ENCODE measurements at places on chromosomes 6 and 20. TPM values are rescaled to one million over a fixed set of nuclear protein-coding genes. Genes with fewer than 3 reads are reported as not detected.

- ATAC-seq, result no peak
Measured at GRCh38 chr6:132115714-132116366, 164.7 kb upstream of the CCN2 start.

GRCh38 chr20:50379049-50379990, 130.9 kb upstream of the PTPN1 start:
- ATAC-seq, result no peak

Gene DDO
- total RNA-seq, result 0.08 TPM

GRCh38 chr6:149913085-149913484, 9.8 kb downstream of the RAET1G start:
- ATAC-seq, result no peak

GRCh38 chr20:2606507-2607006, 45.9 kb upstream of the NOP56 start:
- ATAC-seq, result no peak

GRCh38 chr6:122614303-122614702, 4.1 kb downstream of the PKIB start:
- no peak for ATAC-seq

GRCh38 chr6:157268396-157268795, 54.9 kb downstream of the TMEM242 start:
- no peak for ATAC-seq

GRCh38 chr6:41723530-41724227, 11.7 kb downstream of the TFEB start:
- peak; percentile 92 for ATAC-seq

- peak; percentile 37 for ATAC-seq
Measured at GRCh38 chr6:113120582-113121285, 736.4 kb upstream of the MARCKS start.

Gene TDRD6
- total RNA-seq, result 0.08 TPM

DNA sequence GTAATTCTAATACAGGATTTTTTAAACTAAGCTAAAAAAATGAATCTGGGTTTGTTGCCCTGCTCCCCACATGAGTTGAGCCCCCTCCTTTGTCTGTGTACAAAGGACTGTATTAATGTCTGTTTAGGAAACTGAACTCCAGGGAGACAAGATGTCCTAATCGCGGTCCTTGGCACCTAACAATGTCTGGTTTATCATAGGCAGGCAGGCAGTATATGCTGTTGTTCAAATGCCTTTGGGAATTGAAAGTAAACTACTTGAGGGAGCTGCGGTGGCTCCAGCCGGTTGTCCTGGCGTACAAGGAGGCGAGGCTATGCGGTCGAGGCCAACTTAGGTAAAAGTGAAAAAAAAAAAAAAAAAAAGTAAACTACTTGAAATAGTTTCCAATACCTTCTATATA, 98.5 kb downstream of the TULP4 start:
- no peak for ATAC-seq

DNA sequence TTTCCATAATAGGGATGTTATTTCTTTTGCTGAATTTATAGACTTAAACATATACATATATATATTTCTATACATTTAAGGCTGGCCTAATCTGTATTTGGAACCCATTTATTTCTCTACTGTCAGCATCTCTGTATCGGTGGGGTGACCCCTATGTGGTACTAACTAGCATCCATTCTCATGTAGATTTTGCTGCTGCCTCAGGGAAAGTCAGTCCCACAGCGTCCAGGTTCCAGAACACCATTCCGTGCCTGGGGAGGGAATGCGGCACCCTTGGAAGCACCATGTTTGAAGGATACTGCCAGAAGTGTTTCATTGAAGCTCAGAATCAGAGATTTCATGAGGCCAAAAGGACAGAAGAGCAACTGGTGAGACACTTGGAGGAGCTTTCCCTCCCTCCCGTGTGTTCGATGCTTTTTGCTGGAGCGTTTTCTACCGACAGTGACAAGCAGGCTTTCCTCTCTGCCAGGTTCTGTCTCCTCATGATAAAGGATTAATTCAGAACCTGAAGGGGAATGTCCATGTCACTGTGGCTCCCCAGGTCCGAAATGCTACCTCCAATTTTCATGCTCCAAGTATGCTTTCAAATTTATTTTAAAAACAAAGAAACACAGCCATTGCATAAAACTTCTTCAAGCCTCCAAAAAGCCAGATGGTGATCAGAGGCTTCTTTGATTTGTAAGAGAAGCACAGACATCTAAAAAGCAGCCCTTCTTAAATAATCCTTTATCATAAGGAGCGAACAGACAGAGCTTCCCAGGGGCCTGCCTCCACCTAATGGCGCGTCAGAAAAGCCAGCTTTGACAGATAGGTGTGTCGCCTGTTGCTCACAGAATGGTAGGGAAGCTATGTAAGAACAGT, 13.1 kb downstream of the TNFAIP3 start:
- no peak for ATAC-seq

Gene PLA2G7
- 0.32 TPM for total RNA-seq

Gene SLC13A3
- total RNA-seq, result 0.92 TPM

Gene MAVS
- 18.8 TPM for total RNA-seq

Gene ULBP3
- total RNA-seq, result 3.8 TPM

Gene SLC35F1
- total RNA-seq, result not detected

DNA sequence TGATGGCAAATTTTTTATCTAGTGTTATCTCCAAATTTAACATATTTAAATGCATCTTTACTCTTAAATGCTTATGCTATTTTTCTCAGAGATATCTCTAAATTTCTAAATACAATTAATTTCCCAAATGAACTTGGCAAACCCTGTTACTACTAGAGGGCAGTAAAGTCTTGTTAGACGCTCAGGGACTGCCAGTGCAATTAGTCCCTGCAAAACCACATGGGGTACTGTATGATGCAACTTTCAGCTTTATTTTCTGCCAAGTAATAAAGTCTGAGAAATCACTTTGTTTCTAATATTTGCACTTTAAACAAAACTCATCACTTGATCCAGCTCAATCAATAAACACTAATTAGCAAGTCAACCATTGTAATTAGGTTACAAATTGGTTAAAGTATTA, 76.0 kb upstream of the ADGRB3 start:
- ATAC-seq, result no peak

Gene TFAP2D
- total RNA-seq, result not detected

Gene DACT2
- 0.44 TPM for total RNA-seq

Gene GRM1
- total RNA-seq, result not detected

DNA sequence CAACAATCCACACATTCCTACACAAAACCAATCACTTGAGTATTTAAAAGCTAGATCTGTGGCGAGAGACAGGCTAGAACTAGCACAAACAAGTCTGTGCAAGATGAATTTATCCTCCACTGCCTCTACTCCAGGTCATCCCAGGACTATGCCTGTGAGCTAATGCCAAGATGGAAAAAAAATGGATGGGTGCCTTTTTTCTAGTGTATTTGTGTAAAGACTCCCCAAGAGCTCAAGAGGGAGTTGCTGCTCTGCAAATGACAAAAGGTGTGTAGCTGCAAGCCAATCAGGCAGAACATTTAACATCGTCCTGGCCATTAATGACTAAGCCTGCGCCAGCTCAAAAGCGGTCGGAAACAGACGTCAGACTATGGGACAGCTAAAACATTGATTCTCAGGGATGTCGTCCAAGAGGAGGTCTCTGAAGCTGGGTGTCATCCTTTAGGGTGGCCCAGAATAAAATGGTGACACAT, 21.9 kb downstream of the ATXN1 start:
- peak; percentile 87 for ATAC-seq

Gene NKAIN4
- total RNA-seq, result not detected

- ATAC-seq, result no peak
Measured at GRCh38 chr6:38774929-38775707, 60.0 kb downstream of the DNAH8 start.

Gene NPEPL1
- total RNA-seq, result 21.9 TPM

DNA sequence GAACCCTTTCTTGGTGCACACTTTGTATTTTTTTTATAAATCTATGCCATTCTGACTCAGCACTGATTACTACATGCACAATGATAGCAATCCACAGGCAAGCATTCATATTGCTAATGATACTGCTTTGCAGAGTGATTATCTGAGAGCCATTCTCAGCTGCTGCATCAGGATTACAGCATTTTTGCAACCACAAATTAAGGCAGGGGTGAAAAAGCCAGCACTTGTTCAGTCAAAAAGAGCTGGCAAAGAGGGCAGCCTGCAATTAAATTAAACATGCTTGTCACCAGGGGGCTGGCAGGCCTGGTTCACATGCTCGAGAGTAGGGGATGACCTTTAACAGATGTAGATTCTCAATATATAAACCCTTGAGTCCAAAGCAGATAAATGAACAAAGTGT, 40.7 kb upstream of the SLC17A4 start:
- no peak for ATAC-seq

DNA sequence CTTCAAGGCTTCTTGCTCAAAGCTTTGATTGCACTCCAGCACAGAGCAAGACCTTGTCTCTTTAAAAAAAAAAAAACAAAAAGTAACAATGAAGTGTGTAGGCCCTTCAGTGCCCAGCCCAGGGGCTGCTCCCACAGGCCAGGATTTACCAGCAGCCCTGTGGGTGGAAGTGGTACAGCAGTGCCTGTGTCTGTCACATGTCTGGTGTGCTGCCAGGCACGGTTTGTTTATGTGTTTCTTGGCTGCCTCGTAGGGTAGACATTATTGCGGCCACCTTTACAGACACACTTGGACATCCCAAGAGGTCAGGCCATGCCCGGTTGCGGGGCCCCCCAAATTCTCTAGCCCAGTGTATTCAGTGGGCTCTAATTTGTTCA, 12.7 kb downstream of the DYNLRB1 start:
- ATAC-seq, result no peak

DNA sequence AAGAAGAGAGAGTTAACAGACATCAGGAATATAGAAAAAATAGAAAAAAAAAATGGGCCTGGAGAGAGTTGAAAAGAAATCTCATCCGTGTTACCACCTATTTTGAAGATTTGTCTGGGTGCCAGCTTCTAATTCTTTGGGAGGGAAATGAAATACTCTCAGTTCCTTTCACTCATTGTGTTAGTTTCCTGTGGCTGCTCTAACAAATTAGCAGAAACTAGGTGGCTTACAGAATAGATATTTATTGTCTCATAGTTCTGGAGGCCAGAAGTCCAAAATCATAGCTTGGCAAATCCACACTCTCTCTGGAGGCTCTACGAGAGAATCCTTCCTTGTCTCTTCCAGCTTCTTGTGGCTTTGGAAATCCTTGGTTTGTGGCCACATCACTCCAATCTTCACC, 225.1 kb upstream of the BTBD3 start:
- ATAC-seq, result no peak

Gene CD83
- total RNA-seq, result 0.48 TPM

- peak; percentile 27 for ATAC-seq
Measured at GRCh38 chr20:23152308-23152892, 66.3 kb upstream of the CD93 start.

GRCh38 chr20:25019381-25020155, 27.0 kb upstream of the APMAP start:
- no peak for ATAC-seq

GRCh38 chr20:61290721-61291120, 38.7 kb downstream of the CDH4 start:
- ATAC-seq, result no peak

DNA sequence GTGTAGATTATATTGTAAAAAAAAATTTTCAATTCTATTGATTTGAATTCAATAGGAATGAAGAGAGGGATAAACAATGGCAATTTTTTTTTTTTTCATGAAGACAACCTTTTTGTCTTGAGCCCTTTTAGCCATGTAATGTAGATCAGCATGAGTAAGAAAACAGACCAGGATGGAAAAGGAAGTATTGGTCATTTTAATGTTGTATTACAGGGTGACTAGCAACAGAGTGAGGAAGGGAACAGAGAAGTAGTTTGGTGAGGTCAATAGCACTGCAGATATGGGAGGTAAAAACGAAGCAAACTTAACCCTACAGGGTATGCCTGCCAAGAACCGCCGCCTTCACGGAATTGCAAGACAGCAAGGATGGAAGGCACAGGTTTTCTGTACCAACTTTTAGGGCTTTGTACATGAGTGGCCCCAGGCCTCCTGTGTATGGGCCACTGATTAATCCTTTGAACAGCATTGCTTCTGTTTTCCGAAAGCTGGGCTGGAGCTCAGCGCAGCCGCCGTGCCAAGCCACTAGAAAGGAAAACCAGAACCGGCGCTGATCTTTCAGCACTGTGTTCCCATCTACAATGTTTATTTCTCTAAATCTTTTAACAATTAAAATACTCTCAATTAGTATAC, 383.7 kb downstream of the CENPW start:
- ATAC-seq, result no peak

DNA sequence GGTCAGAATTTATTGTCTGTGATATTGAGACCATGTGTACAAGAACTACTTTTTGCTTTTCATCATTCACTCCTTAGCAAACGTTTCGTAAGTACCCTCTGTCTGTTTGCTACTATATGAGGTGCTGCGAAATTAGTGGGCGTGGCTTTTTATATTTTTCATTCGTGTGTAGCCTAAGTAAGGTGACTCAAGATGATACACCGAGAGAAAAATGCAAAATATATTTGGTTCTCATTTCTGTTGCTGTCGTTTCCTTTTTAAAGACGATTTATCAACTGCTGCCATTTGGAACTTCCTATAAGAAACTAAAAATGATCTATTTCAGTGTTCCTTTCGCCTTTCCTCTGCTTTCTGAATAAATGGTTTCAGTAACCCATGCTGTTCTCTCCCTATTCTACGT, 61.2 kb downstream of the VAPB start:
- no peak for ATAC-seq

DNA sequence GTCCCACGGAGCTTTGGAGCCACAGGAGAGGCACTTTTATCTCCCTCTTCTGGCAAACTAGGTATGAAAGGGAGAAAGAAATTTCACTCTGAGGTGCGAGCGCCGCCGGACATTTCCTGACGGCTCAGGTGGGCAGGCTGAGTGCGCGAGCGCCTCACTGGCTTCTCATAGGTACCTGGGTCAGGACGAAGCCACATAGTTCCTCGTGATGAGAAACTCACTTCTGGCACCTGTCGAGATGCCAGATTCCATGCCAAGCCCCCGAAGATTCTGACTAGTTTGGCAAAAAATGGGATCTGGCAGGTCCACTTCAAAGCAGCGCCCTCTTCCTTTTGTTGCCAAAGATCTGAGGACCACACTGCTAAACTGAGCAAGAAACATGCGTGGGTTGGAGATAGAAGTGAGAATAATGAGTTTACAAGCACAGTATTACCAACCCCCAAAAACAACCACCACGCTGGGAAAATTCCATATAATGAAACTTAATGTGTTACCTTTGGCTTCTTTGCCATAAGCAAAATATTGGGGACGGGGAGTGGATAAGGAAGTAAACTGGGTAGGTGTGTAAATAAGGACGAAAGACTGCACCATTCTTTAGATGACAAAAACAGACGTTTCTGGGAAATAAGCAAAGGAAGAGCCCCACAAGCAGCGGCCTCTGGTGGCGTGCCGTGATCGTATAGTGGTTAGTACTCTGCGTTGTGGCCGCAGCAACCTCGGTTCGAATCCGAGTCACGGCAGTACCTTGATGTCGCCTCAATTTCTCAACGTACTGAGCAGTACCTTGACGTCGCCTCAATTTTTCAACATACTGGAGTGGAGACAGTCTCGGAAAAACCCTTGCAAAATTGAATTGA, 89.8 kb upstream of the PRSS16 start:
- peak; percentile 76 for ATAC-seq

Gene CPNE5
- total RNA-seq, result 1.00 TPM

- no peak for ATAC-seq
Measured at GRCh38 chr20:48169650-48170225, 384.5 kb upstream of the SULF2 start.

GRCh38 chr6:132132924-132133639, 181.9 kb upstream of the CCN2 start:
- ATAC-seq, result no peak

Gene TRIM31
- total RNA-seq, result 0.20 TPM

Gene ITCH
- total RNA-seq, result 57.5 TPM
